ENCODE measurements at places on chromosomes 7 and 10.

DNA sequence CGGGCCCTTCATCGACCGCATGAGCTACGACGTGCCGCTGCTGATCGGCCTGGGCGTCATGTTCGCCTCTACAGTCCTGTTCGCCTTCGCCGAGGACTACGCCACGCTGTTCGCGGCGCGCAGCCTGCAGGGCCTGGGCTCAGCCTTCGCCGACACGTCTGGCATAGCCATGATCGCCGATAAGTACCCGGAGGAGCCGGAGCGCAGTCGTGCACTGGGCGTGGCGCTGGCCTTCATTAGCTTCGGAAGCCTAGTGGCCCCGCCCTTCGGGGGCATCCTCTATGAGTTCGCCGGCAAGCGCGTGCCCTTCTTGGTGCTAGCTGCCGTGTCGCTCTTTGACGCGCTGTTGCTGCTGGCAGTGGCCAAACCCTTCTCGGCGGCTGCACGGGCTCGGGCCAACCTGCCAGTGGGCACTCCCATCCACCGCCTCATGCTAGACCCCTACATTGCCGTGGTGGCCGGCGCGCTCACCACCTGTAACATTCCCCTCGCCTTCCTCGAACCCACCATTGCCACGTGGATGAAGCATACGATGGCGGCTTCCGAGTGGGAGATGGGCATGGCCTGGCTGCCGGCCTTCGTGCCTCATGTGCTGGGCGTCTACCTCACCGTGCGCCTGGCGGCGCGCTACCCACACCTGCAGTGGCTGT lies 1.2 kb downstream of the SLC18A3 start:
- DNase-seq = peak; percentile 54

DNA sequence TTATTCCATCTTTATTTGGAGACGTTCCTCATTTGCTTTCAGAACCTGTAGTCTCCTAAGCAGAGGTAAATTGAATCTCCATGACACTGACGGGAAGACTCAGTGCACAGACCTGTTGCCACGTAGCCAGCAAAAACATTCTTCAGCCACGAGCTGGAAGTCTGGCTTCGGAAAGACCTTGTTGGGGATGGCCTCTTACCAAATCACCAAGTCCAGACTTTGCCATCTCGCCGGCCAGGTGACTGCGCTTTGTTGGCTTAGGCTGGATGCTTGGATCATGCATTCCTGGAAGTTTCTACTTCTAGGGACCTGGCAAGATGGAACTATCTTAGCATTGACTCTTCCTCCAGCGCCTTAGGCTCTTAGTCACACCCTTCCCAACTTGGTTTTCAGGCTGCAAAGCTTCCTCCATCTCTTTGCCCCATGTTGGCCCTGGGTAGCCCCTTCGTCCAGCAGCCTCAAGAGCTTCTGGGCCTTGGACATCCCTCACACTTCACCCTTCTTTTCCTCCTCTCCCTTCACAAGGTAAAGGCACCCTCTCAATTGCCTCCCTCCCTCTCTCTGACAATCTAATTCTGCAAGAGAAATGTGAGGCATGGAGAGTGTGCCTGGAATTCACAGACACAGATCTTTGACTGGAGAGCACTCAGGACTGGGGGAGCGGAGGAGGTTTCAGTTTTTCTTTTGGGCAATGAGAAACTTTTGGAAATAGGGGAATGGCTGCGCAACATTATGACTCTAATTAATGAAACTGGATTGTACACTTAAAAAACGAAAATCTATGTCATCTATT lies 451.9 kb upstream of the MKI67 start:
- no peak for DNase-seq

DNA sequence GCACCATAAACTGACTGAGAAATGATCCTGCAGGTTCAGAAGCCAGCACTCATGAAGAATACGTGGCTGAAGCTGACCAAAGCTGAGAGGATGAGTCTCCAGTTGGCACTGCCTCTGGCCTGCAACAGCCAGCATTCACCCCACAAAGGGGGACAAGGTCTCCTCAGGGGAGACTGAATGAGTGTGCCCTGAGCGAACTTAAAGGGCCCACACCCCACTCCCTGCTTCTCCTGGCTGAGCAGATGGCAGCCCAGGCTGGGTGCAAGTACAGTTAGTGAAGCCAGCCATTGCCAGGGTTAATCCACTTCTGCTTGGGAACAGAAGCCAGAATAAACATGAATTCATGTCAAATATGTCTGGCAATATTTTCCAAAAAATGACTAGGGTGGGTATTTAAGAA lies 98.1 kb downstream of the PPP1R17 start:
- DNase-seq = no peak

- no peak for DNase-seq
Observed at GRCh38 chr7:81075150-81075549, 156.3 kb upstream of the SEMA3C start.

- peak; percentile 44 for DNase-seq
Observed at GRCh38 chr10:80167471-80168161, 35.1 kb downstream of the PLAC9 start.
